Endothelial cell (in vitro differentiated cells): ENCODE measurements at places on chromosomes 5 and 9.

DNA sequence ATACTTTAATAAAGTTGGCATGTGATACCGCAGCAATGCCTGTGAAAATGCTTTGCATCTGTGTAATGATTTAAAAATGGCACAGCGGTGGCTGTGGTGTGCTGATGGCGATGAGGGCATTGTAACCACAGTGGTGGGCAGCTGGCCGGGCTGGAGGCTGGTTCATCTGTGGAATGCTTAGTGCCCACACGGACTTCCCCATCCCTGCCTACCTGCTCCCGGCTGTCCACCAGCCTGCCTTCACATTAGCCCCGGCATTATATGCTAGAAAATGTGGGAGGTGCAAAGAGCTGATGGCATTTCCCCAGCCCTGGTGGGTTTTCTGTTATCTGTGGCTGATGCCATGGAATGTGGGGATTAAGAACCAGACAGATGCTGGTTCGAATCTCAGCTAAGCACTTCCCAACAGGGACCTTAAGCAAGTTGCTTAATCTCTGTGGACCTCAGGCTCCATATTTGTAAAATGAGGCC lies 2.9 kb upstream of the NDST1 start:
- no peak for DNase-seq

DNA sequence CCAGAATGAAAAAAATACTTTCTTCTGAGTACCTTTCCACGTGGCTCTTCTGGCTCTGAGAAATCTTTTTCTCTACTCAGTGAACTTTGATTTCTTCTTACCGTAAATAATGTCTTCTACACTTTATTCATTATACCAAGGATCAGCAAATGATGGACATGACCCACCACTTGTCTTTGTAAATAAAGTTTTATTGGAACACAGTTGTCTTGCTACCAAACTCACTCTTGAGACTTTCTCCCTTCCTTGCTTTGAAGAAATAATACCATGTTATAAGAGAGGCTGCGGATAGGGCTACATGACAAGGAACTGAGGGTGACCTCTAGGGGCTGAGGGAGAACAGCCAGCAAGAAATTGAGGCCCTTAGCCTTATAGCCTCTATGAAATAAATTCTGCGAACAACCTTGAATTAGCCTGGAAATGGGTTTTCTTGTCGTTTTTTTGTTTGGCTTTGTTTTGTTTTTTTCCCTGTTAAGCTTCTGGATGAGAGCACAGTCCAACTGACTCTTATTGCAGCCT lies 212.5 kb downstream of the COMMD10 start:
- no peak for DNase-seq

DNA sequence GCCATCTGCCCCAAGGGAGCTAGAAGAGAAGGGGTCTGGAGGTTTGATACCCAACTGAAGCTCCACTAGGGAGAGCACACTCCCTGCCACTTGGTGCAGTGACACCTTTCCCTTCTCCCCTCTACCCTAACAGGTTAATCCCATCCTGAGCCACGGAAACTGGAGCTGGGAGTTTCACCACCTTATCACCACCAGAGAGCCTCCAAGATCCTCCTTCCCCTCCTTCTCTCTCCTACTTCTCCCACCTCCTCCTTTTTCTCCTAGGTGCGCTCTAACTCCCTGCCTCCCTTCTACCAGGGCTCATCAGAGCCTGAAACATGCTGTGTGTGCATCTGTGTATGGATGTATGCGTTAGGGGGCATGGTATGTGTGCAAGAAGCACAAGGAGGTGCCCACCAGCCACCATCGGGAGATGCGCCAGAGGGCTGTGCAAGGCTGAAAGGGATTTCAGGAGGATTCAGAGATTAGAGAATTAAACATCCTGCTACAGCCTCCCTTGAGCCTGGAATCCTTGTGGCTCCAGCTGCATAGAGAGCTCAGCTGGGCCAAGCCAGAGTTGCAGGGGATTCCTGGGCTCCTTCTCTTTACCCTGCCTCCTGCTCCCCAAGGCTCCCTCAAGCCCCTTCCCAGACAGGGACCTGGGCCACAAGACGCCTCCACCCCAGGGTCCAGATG lies 89.8 kb downstream of the PCDH1 start:
- no peak for DNase-seq

DNA sequence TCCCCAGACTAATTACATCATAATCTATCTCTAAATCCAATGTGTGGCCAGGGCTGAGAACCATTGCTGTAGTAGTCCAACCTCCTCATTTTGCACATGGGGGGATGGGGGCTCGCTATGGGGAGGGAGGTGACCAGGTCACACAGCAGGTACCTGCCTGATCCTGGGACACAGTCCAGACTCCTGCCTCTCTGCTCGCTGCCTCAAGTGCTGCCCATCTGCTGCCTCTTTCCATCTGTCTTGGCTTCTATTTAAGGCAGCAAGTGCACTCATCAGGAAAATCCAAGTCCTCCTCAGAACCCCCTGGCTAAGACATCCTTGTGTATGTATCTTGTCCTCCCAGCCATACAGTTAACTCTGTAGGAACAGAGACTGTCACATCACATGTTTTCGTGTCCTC lies 57.7 kb upstream of the FRRS1L start:
- no peak for DNase-seq

GRCh38 chr9:127557466-127557869 lies 54.6 kb upstream of the STXBP1 start:
- DNase-seq, result no peak

DNA sequence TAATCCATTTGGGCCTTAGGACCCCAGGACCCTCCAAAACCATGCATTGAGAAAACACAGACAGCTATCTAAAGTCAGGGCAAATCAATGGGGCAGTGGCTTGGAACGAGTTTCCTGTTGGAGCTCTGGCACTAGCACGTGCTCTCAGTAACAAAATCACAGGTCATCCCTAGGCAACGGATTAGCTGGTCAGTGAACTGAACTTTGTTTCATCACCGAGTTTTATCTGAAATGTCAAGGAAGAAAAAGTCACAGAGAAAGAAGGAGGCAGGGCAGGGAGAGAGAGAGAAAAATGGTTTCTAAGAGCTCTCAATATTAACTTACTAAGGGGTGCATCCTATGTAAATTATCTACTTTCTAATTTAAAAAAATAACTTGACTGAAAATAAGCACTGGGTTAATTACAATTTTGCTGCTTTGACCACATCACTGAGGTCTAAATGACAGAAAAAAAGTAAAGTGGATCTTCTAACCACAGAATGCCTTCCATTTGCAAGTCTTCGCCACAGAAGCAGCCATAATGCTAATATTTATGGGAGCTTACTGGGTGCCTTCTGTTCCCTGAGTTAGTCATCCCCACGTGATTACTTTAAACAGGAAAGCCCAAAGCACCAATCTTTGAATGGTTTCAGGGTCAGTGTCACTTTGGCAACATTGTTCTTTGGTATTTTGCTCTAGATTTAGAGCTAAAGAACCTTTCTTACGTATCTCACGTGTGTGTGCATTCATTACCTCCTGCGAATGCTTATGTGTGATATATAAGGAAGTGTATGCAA lies 503.9 kb downstream of the RASEF start:
- no peak for DNase-seq
